GM10248 (cell line): ENCODE measurements at places on chromosomes 6 and 20.
A peak's percentile ranks its signal among the peaks of the same experiment; 100 is the strongest.

DNA sequence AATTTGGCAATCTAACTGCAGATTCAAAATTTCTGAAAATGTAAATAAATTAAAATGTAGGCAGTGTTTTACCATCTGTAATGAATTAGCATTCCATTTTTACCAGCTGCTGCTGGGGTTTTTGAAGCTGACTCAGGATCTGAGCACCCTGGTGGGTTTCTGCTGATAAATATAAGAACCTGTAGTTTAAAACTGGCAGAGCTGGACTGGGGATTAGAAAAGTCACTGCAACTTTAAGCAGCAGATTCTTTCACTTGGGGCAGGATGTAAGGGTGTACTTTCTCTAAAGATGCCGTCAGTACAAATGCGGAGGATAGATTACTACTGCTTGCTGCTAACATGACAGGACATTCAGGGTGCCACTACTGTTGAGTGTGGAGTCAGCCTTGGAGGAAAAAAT lies 341.8 kb downstream of the CDKAL1 start:
- DNase-seq, result no peak

- peak; percentile 69 for DNase-seq
These were observed 6.7 kb upstream of the KCNK15 start for GRCh38 chr20:44738813-44739477.

DNA sequence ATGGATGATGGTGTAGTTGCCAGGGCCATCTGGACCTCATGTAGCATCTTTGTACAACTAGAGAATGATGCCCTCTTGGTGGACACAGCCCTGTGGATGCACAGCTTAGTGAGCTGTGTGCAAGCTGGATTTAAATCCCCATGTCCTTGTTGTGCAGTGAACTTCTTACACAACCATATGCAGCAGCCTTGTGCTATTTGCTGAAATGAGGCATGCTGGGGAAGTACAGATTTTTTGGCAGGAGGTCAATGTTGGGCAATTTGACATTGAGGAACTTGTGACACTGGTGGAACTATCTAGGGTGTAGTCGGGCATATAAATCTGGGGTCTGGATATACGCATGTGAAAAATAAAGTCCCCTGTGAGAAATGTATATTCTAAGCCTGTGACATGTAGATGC lies 5.8 kb upstream of the CDC5L start:
- no peak for DNase-seq

DNA sequence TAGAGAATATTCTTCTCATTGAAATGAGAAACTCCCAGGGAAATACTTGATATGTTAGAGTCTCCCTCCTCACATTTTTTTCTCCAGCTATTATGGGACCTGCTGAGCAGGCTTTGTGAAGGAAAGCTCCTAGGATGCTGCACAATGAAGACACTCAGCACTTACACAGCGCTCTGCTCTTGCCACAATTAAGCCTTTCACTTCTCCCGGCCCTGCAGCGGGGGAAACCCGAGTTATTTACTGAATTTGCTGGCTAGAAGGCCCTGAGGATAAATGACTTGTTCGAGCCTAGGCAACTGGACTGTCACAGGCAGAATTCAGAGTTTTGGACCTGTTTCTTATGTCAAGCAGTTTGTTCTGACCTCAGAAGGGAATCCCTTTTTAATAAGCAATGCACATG lies 102.0 kb downstream of the MAP3K7 start:
- no peak for DNase-seq

DNA sequence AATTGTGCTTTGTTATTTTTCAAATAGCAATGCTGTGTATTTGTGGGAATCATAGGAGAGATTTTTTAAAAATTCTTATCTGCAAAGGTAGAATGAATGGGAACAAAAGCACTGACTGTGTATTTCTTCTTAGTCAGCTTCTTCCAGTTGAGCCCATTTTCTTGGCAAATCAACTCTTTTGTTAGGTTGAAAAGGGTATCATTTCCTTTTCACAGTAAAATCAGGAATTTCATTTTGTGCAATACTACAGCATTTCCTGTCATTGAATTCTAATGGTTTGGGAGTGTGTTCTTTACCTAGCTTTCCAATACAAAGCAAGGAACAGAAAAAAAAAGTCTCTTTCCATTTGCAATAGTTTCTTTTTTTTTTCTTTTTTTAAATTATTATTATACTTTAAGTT lies 19.0 kb upstream of the EXOC2 start:
- DNase-seq, result no peak

GRCh38 chr6:193180-193579 lies 99.1 kb upstream of the DUSP22 start:
- DNase-seq, result no peak

GRCh38 chr20:34708621-34709043 lies 4.5 kb downstream of the TP53INP2 start:
- DNase-seq, result peak; percentile 64

GRCh38 chr20:7981374-7981773 lies 38.2 kb downstream of the TMX4 start:
- DNase-seq, result no peak

DNA sequence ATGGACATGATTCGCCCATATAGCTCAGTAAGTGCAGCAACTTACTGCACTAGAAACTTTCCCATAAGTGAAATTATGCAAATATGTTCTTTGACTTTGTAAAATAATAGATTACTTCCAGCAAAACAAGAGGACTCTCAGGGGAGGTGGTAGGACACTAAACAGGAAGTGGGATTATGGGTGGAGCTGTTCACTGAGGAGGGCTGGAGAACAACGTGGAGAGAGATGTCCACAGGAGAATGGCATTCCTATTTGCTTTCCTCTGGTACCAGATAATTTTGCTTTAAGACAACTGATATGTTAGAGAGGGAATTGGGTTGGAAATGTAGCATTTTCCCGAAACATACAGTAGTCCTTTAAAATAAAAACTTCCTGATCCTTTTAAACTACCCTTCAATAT lies 3.7 kb downstream of the TPD52L1 start:
- no peak for DNase-seq

GRCh38 chr6:31652925-31653724 lies 664 bp upstream of the BAG6 start:
- DNase-seq, result peak; percentile 90

- DNase-seq, result no peak
These were observed 42.4 kb downstream of the ISM1 start for GRCh38 chr20:13263451-13263850.
